ENCODE measurements at places on chromosomes 6 and 20.

DNA sequence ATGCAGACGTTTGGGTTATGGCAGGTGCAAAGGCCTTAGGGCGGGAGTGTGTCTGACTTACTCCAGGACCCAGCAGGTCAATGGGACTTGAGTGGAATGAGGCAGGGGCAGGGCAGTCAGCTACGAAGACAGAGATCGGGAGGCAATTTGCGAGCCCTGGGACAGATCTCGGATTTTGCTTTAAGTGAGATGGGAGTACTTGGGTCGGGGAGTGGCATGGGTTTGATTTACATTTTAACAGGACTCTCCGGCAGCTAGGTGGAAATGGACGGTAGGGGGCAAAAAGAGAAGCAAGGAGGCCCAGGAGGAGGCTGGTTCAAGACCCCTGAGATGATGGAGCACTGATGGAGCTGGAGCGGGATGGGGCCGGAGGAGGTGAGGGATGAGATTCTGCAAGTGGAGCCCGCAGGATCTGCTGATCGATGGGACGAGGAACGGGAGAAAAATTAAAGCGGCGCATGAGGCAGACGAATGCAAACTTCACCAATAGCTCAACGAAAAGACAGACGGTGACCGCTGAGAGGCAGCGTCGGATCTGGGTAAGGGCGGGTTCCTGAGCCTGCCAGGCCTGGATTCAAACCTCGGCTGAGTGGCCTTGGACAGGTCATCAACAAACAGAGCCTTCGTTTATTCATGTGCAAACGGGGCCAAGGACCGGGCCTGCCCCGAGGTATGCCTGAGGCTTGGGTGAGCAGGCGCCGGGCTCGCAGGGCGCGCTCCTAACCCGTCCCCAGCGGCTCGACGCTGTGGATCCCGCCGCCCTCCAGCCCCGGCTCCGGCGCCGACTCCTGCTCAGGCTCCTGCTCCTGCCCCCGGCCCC is 756 bp upstream of the RBCK1 start:
- peak; percentile 57 for DNase-seq

- no peak for DNase-seq
Measured at GRCh38 chr6:25694366-25694765, 42.4 kb downstream of the SCGN start.

DNA sequence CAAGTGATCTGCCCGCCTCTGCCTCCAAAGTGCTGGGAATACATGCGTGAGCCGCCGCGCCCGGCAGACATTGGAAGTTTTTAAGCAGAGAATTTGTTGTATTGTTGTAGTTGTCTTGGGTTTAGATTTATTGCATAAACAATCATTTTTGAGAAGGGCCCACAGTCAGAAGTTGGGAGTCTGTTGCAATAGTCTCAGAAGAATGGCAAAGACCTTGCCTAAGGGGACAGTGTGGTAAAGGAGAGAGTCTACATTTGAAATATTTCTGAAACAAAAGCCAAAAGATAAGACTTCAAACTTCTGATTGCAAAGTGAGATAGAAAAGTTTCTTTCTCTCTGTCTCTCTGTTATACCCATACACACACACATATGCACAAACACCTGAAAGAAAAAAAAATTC is 22.5 kb downstream of the HFE start:
- DNase-seq, result no peak

GRCh38 chr6:109088995-109089394 is 5.7 kb downstream of the SESN1 start:
- DNase-seq, result no peak

- DNase-seq, result no peak
Measured at GRCh38 chr6:107360476-107360875, 98.9 kb downstream of the PDSS2 start.

DNA sequence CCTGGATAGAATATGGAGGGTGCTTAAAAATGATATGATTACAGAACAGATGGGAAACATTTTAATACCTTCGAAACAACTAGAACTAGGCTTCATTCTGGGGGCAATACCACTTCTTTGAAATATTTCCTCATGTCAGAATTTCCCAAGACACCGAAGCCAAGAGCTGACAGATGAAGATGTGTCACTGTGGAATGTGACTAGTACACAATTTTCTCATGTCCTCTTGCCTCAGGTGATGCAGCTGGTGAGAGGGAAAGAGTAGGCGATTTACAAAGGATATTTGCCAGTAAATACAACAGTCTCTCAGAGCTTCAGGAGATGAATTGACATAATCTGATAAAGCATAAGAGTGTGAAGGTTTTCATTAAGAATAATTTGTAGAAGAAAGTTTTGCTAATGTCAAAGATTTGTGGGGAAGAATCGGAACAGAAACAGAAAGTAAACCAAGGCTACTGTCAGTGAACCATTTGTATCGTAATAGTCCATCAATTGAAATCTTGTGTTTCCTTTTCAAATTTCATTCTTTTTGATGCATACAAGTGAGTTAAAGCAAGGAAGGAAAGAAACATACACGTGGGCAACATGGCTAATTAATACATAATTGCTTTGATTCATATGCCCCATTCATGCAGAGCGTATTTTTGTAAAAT is 164.7 kb upstream of the CCN2 start:
- no peak for DNase-seq

GRCh38 chr20:25246182-25246999 is 1.5 kb upstream of the PYGB start:
- DNase-seq, result no peak

GRCh38 chr6:49955847-49956246 is 8.1 kb downstream of the DEFB114 start:
- no peak for DNase-seq

DNA sequence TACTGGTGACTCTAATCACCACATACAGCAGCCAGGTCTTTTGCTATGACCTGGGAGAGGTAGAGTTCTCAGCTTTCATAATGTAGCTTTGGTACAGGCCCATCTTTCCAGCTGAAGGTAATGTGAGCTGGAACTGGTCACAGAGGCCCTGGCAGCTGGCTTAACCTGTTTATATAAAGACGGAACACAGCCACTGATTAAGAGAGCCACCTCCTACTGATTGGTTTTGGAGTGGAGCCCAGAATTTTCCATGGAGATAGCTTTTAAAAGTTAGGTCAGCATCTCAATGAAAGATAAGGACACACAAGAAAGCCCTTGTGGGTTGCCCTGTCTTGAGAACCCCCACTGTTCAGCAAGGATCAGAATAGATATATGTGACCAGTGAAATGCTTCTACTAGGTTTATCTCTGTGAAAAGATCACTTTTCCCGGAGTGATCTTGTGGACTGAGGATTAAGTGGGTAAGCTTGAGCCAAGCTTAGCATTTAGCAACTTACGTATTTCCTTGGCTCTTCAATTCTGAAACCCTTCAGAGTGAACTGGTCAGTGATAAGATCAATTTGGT is 213.7 kb upstream of the CITED2 start:
- no peak for DNase-seq

DNA sequence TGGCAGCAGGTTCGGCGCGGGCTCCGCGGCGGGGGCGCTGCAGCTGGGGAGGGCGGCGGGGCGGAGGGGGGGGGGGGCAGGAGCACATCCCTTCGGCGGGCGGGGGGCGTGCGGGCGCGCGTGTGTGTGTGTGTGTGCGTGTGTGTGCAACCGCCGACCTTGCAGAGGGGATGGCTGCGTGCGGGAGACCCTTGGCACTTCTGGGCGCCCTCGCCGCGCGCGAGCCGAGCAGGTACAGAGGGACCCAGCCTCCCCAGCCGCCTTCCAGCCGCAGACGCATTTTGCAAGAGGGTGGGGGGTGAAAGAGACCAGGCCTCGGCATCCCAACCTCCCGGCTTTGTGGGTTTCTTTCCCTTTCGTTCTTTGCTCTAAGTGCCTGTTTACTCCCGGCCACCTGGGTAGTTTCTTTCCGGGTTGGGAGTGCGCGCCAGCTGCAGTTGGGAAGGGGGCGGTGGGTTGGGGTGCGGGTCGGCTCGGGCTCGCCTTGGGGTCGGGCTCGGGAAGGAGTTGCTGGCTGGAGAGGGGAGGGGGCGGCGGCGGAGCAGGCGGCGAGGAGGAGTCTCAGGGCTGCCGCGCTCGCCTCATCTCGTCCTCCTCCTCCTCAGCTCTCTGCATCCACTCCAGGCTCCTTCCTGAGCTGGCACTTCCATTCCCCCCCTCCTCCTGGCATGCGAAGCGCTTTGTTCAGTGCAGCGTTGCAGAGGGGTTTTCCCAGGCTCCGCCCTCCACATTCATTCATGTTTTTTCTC is 620 bp downstream of the HIVEP1 start:
- peak; percentile 68 for DNase-seq

GRCh38 chr20:23673209-23673608 is 15.6 kb downstream of the CST4 start:
- no peak for DNase-seq

DNA sequence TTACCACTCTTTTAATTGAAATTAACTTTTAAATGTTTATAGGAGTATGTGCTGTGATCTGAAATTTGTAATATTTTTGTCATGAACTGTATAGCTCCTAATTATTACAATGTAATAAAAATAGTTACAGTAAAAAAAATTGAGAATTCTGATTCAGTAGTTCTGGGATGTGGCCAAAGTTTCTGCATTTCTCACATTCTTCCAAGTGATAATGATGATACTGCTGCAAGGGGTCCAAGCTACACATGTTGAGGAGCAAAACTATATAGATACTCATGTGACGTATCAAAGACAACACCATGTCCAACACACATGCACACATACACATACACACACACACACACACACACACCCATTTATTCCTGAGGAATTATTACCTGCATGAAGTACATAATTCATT is 71.0 kb upstream of the FAM83B start:
- no peak for DNase-seq

- no peak for DNase-seq
Measured at GRCh38 chr20:61949363-61949713, 116.3 kb downstream of the TAF4 start.

GRCh38 chr6:18388271-18388670 is 1.1 kb downstream of the RNF144B start:
- no peak for DNase-seq

- no peak for DNase-seq
Measured at GRCh38 chr20:63311186-63311832, 18.3 kb downstream of the COL20A1 start.

- DNase-seq, result no peak
Measured at GRCh38 chr6:37033819-37034795, 28.7 kb downstream of the FGD2 start.

GRCh38 chr6:16041327-16041726 is 87.6 kb upstream of the MYLIP start:
- no peak for DNase-seq

GRCh38 chr6:167920165-167920564 is 77.3 kb upstream of the KIF25 start:
- no peak for DNase-seq

DNA sequence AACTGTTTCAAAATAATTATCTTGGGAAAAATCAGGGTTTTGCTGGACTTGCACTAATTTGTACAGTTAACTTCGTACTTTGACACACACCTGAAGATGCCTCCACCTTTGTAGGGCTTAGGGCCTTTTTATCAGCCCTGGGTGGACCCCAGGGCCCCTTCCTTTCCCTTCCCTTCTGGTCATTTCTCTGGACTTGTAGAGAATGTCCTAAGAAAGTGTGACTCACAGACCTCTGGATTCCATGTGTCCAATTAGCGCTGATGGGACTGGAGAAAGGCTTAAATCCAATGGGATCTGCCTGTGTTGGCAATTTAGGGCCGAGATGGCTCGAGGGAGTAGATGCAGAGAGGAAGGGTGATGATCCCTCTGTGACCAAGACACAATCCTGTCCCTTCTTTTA is 9.3 kb downstream of the TRIM15 start:
- DNase-seq, result no peak

DNA sequence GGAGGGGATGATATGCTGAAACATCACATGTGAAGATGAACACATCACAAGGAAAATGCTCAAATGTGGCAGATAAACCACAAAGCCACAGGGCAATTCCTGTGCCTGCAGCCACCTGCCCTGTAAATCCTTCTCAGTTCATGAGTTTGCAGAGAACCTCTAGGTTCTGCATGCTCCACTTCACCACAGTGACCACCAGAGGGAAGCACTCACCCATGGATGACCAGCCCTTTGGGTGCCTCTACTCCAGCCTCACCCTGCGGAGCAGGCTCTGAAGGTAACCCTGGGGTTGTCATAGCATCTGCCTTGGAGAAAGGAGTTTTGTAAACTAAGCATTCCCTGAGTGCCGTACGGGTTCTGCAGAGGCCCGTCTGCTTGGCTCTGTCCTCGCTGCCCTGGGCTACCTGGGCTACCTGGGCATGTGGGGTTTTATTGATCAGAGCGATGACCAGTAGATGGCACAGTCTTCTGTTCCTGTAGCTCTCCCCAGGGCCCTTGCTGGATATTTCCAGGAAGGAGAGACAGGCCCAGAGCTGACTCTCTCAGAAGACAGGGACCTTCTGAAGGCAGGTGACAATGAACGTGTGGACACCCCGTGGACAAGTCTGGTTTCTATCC is 31.7 kb upstream of the CST1 start:
- no peak for DNase-seq

GRCh38 chr6:70103798-70104197 is 199.1 kb downstream of the COL9A1 start:
- DNase-seq, result no peak

- DNase-seq, result no peak
Measured at GRCh38 chr20:45459606-45460005, 9.9 kb upstream of the WFDC2 start.

GRCh38 chr6:168632694-168633093 is 191.7 kb downstream of the SMOC2 start:
- DNase-seq, result no peak

GRCh38 chr6:130908188-130908587 is 81.0 kb downstream of the SMLR1 start:
- no peak for DNase-seq

DNA sequence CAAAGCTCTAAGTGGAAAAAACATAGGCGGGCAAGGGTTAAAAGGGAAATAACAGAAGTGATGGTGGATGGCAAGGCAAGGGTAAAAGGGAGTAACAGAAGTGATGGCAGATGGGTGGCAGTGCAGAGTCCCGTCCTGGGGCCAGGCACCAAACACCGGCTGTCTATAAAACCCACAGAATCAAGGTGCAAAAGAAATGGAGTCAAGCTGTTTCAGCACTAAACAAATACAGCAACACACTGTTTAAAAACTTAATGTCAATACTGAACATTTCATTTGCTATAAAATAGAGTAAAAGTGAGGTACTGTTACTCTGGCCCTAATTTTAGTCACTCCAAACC is 87.6 kb downstream of the MAN1A1 start:
- DNase-seq, result no peak

DNA sequence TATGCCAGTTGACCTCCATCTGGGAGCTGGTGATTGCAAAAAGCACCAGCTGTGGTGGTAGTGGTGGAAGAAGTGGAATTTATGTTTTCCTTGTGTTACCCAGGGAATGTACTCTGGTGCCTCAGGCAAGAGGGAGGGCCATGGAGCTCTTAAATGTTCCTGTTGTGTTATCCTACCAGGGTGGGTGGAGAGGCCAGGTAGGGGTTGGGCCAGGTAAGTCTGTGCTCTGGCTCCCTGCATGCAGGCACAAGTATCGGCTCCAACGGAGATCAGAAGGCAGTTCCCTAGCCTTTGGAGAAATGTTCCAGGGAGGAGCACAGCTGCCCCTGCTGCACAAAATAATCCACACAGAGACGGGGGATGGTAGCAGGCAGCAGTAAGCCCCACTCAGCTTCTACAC is 419.3 kb upstream of the EYS start:
- no peak for DNase-seq

GRCh38 chr20:19056909-19057308 is 155.5 kb upstream of the SLC24A3 start:
- no peak for DNase-seq

GRCh38 chr6:148746363-148747144 is at the start of gene UST:
Gene UST, plus strand, starts transcription at chr6:148747030. Its CDS starts 401 bp downstream, at chr6:148747431.
- peak; percentile 31 for DNase-seq
